ENCODE measurements at places on chromosomes 13 and 19. TPM values are rescaled to one million over a fixed set of nuclear protein-coding genes. Genes with fewer than 3 reads are reported as not detected.

Gene IZUMO1
- total RNA-seq: not detected

Gene OR7C1
- total RNA-seq: not detected

Gene ZBTB32
- total RNA-seq: not detected

Gene CYP4F2
- total RNA-seq: not detected

Gene N4BP2L1
- 5.7 TPM for total RNA-seq

Gene SIAH3
- total RNA-seq: 0.10 TPM

Gene ZNF560
- total RNA-seq: 0.23 TPM

Gene ACER1
- not detected for total RNA-seq

Gene CEACAM16
- total RNA-seq: not detected

Gene TEAD2
- total RNA-seq: 58.0 TPM

Gene ACTN4
- total RNA-seq: 697 TPM

Gene CADM4
- 8.3 TPM for total RNA-seq

Gene ATP4B
- 0.58 TPM for total RNA-seq

Gene EPS8L1
- total RNA-seq: 20.4 TPM

Gene GSX1
- not detected for total RNA-seq

Gene ZNF208
- not detected for total RNA-seq

Gene LMTK3
- total RNA-seq: not detected

Gene R3HDM4
- 75.7 TPM for total RNA-seq

Gene TMEM150B
- not detected for total RNA-seq

Gene SIGLECL1
- not detected for total RNA-seq

Gene ZNF835
- 0.18 TPM for total RNA-seq

Gene SELENOV
- total RNA-seq: not detected

Gene LYPD4
- not detected for total RNA-seq

Gene CYP4F22
- 0.06 TPM for total RNA-seq

Gene TMPRSS9
- not detected for total RNA-seq

Gene TICAM1
- 16.7 TPM for total RNA-seq

Gene DIRAS1
- 3.1 TPM for total RNA-seq

Gene ZIC2
- total RNA-seq: not detected

Gene LEUTX
- total RNA-seq: not detected

Gene DAND5
- 0.05 TPM for total RNA-seq

Gene RXFP2
- not detected for total RNA-seq

Gene ZNF667
- total RNA-seq: 2.6 TPM

Gene UBE2L5
- total RNA-seq: not detected

Gene ZNF555
- 9.1 TPM for total RNA-seq

Gene C5AR1
- total RNA-seq: not detected

Gene KLF2
- total RNA-seq: 5.9 TPM

Gene ZNF841
- total RNA-seq: 14.8 TPM

Gene WDR88
- total RNA-seq: not detected

Gene POLD1
- 24.0 TPM for total RNA-seq

Gene FUT2
- not detected for total RNA-seq

Gene CNN1
- 13.4 TPM for total RNA-seq

Gene ZNF221
- total RNA-seq: 4.1 TPM

Gene PTH2
- total RNA-seq: not detected

Gene SHISA7
- not detected for total RNA-seq

Gene IL4I1
- total RNA-seq: 20.6 TPM

Gene JUND
- total RNA-seq: 428 TPM

Gene ELAVL3
- not detected for total RNA-seq

Measured in glomerular endothelial cell (primary cell).